ENCODE measurements at places on chromosomes 11 and 22.
A peak's percentile ranks its signal among the peaks of the same experiment; 100 is the strongest.

GRCh38 chr11:11843211-11843621, 1.4 kb downstream of the USP47 start:
- DNase-seq = peak; percentile 71

DNA sequence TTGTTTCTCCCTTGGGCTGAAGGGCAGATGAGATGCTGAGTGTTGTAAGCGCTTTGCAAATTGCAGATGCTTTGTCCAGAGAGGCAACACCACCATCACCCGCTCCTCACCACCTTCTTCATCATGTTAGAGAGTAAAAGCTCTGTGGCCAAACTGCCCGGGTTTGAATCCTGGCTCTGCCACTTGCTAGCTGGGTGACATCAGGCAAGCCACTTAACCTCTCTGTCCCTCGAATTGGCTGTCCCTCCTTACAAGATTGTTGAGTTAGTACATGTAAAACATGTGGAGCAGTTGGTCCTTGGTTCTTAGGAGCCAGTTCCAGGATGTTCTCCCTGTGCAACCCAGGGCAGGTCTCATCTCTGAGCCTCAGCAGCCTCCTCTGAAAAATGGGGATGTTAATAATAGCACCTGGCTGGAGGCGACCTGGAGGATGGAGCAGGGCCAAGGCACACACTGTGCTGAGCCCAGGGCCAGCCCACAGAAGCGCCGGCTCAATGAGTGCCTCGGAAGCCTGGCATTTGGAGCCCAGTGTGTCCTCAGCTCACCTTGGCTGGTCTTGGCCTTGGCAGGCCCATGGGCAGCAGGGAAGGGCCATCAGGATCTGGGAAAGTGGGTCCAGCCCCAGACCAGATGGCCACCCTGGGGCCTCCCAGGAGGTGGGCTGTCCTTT, 10.5 kb downstream of the C11orf86 start:
- DNase-seq = no peak

- no peak for DNase-seq
Measured at GRCh38 chr11:33896911-33897310, 5.0 kb upstream of the LMO2 start.

- DNase-seq = no peak
Measured at GRCh38 chr11:64836448-64837072, 7.9 kb downstream of the CDC42BPG start.

DNA sequence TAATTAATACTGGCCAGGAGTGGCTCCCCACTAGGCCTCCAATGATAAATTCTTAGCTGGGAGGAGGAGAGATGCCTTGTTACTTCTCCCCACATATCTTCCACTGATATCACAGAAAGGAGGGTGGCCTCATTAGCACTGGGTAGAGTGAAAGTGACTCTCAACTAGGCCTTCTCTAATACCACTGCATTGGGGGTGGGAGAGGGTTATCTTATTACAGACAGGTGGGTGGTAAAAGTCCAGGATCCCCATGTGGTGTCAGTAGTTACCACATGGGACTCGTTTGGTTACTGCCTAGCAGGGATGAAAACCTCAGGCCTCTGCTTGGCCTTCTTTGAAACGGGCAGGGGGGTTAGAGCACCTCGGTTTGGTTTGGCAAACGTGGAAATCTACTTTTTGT, 167.3 kb downstream of the UVRAG start:
- peak; percentile 57 for DNase-seq

DNA sequence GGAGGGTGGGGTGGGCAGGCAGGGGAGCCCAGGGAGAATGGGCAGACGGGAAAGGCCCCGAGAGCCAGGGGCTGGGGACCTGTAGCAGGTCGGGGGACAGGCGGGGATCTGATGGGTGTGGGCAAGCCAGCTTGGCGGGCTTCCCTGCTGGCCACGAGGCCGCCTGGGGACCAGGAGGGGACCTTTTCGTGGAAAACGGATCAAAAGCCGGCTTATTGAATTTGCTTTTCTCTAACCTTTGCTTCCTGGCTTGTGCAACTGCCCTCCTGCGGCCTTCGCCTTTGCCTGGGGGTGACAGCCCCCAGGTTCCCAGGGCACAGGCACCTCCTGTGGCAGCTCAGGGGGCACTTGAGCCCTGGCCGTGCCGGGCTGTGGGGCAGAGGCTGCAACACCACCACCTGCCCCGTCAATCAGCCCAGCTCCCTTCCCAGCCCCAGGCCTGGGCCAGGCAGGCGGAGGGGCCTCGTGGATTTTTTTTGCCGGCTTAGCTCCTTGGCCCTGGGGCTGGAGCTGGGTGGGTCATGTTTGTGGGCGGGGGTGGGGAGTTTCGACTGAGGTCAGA, 41.6 kb upstream of the H19 start:
- DNase-seq = no peak

DNA sequence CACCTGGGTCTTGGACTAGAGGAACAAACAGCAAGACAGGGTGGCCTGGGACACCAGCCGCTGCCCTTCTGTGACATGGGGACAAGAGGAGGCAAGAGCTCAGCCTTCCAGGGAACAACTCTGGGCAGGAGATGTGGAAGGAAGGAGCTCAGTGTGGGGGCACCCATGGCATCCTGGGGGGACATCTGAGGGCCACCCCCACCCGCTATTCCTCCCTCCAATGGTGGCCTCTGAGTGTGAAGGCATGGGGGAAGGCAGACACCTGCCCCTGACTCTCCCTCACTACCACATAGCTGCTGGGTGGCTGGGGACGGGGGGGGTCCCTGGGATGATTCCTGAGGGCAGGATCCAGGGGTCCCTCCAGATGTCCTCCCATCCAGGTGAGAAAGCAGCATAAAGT, 4.5 kb downstream of the APOBEC3B start:
- no peak for DNase-seq

DNA sequence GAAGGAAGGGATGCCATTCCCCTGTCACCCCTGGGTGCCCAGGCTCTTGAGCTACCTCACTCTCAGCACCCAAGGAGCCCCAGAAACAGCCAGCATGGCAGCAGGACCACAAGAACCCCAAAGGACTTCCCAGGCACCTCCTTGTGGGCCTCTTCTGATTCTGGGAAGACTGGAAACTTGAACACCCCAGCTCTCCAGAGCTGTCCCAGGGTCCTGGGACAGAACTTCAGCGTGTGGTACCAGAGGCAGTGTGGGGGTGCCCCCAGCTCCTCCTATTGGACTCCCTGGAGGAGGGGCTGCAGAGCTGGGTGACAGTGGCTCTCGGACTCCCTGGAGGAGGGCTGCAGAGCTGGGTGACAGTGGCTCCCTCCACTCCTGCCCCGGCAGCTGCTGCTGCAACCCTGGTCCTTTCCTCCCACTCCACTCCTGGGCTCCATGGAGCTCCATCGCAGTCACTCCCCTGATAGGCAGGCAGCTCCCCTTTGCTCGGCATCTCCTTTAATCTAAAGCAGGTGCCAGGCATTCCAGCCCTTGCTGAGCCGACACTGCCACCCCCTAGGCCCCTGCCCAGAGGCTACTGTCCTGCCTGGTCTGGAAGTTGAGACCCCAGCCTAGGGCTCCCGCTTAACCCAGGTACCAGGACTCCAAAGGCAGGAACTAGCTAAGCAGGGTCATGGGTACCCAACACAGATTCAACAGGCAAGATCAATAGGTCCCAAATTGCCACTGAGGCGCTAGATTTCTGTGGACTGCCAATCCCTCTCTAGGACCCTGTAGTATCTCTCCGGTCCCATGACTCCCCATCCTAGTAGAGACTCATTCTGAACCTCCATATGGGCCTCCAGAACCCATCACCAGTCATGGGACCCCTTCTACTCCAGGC, 2.7 kb downstream of the BCL9L start:
- DNase-seq = no peak

- no peak for DNase-seq
Measured at GRCh38 chr11:71183878-71184277, 68.5 kb downstream of the SHANK2 start.

- DNase-seq = no peak
Measured at GRCh38 chr11:35658020-35658948, 4.3 kb upstream of the TRIM44 start.

- no peak for DNase-seq
Measured at GRCh38 chr22:44665115-44665514, 36.9 kb upstream of the PRR5 start.

GRCh38 chr11:111499483-111499882, 12.7 kb downstream of the BTG4 start:
- DNase-seq = no peak

- no peak for DNase-seq
Measured at GRCh38 chr22:19750507-19751490, 9.8 kb upstream of the TBX1 start.

- DNase-seq = no peak
Measured at GRCh38 chr22:41696703-41697102, 2.6 kb upstream of the MEI1 start.

DNA sequence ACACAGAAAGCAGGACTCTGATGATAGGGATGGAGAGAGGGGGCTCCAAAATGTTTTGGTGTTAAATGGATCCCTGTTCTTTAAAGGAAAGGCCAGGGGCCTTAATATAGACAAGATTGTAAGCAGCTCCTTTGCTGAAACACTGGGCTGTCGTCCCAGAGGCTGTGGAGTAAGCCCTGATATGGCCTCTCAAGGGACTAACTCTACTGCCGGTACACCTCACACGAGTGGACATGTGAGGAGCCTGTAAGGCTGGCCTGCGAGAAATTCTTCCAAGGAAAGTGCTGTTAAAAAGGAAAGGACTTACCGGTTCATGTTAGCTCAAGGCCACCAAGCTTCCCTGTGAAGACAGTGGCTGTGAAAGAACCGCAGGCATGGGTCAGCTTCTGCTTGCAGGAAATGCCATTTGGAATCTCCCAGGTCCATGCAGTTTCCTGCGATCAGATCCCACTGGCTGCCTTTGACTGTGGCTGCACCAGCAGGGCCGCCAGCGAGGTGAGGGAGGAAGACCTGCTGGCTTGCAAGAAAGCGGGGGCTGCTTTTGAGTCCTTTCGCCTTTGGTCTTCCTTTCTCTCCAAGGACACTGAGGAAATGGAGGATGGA, 106.6 kb downstream of the PRR5L start:
- no peak for DNase-seq

- DNase-seq = no peak
Measured at GRCh38 chr11:96112192-96113128, 188.6 kb upstream of the MTMR2 start.

DNA sequence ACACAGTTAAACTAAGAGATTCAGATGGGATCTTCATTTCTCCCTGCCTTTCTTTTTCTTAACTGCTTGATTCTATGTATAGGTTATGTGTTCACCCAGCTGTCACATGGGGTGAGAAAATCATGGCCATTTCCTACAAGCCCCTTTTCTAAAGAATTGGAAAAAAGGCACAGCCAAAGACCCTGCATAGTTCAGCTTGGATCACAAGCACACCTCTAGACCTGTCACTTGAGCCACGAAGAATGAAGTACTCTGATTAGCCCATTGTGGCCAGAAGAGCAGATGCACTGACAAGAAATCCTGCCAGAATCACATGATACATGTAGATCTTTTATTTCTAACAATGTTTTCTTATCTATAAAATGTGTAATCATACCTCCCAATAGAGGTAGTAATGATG, 69.7 kb downstream of the RAB38 start:
- DNase-seq = no peak

GRCh38 chr11:100741866-100742625, 55.0 kb downstream of the ARHGAP42 start:
- no peak for DNase-seq

- no peak for DNase-seq
Measured at GRCh38 chr11:24794064-24794463, 297.2 kb downstream of the LUZP2 start.

DNA sequence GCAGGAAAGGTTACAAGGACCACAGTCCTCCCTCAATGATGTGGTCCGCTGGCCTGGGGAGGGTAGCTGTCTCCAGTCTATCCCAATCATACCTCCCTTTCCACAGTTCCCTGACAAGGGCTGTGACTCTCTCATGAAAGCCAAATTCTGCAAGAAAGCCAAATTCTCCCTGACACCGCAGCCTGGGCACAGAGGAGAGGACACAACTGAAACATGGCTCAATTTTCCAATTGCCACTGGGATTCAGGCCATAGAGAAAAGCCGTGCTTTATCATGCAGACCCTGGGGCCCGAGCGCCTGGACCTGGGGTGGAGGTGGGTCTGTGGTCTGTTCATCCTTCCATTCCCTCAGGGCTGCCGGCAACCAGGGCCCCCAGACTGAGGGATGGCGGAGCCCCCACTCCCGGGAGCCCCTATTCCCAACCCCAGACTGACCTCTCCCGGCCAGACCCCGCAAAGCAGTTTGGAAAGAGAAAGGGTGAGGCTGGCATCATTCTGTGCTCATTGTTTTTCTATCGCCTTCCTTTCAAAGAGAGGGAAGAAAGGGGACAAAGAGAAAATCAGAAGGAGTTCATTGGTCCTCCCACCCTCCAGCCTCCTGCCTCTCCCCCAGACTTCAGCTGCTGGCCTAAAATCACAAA, 239.5 kb downstream of the BUD13 start:
- no peak for DNase-seq

GRCh38 chr11:46410021-46410420, 18.4 kb upstream of the CHRM4 start:
- no peak for DNase-seq

DNA sequence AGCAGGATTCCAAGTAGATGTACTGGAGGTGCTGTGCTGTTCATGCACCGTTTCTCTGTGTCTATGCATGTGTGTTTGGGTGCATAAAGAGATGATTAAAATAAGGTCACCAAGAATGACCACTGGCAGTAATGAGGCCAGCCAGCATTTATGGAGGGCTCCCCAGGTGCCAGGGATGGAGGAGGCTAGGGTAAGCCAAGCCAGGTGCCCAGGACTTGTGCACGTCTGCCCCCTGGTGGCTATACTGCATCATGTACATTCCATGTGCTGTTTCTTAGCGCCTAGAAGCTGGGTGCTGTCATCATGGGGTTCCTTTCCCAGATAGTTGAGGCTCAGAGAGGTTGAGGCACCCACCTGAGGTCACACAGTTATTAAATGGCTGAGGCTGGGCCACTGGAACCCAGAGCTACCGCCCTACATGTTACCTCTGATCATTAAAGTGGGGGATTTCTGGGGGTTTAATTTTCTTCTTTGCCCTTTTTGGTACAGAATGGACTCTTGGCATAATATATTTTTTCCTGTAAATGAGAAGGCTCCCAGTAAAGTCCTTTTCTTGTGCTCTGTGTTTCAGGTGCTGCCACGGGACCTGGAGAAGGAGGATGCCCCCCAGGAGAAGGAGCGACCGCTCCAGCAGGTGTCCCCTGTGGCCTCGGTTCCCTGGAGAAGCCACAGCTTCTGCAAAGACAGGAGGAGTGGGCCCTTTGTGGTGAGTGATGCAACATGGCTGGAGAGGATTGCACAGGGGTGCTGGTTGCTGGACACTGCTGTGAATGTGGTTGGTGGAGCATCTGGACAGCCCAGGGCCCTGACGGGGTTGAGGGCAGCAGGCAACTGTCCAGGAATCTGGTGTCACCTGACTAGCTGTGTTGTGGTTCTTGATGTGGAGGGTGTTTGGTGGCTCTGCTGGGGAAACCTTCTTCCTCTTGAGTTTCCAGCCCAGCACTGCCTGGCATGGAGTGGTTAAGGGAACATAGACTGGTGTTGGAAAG, 96.4 kb downstream of the KIAA1671 start:
- peak; percentile 83 for DNase-seq

Measured in OCI-M1 (cell line).